ENCODE measurements at places on chromosomes 7 and 10.

- DNase-seq, result no peak
Measured at GRCh38 chr10:33067917-33068316, 109.9 kb upstream of the ITGB1 start.

DNA sequence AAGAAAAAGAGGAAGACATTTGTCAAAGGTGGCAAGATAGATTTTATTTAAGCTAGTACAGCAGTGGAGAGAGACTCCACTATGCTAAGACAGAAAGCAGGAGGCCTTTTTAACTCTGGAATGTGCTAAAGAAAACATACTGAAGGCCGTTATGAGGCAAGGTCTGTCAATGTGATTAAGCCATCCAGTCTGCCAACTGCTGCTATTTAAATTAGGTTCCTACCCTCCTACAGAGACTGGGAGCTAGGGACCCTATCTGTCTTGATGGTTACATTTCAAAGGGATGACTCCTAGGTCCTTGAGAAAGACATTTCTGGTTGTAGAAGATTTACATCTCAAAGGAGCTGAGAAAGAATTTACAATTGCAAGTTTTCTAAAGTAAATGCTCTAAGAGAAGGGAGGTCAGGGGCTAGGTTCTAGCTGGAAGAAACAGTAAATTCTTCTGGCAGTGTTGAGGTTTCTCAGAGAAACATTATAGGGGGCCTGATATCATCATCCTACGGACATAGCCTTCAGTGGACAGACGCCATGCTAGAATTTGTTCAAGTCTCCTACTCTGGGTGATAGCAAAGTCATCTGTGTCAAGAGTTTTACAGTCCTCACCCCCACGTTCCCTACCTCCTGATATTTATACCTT is 211.6 kb downstream of the PHF14 start:
- DNase-seq, result peak; percentile 88

DNA sequence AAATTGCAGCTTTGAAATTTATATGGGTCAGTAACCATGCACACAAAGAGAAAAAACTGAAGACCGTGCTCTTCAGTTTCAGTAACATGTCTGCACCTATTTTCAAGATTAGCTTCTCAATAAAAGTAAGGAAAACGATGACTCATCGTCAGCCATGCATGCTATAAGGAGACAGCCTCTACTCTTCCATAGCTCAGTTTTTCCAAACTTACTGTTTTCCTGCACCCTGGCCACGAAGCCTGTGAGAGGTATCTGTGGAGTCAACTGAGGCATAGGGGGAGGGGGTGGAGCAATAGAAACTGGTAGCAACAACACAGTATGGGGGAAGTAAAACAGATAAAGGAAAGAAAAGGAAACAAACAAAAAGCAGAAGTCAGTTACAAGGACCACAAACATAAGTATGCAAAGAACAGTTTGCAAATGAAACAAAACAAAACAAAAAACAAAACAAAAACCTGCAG is 58.0 kb downstream of the PDSS1 start:
- DNase-seq, result no peak

- DNase-seq, result no peak
Measured at GRCh38 chr7:111743244-111743847, 181.1 kb upstream of the IMMP2L start.

DNA sequence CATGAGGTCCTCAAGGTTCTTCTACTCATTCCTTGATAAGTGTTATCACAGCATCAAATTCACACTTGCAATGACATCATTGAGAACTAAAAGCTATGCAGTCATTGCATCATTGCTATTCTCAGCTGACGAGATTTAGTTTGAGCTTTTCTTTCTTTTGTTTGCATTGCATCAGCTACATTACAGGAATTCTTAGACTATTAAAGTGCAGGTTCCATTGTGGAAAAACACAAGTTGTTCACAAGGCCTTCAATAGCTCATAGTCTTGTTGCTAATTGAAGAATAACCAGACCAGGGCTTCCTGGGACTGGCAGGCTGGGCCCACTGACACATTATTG is 139.3 kb downstream of the CXCL12 start:
- no peak for DNase-seq

GRCh38 chr7:118286131-118286530 is 61.6 kb downstream of the ANKRD7 start:
- no peak for DNase-seq

GRCh38 chr10:113015201-113015600 is 65.2 kb downstream of the TCF7L2 start:
- DNase-seq, result no peak

DNA sequence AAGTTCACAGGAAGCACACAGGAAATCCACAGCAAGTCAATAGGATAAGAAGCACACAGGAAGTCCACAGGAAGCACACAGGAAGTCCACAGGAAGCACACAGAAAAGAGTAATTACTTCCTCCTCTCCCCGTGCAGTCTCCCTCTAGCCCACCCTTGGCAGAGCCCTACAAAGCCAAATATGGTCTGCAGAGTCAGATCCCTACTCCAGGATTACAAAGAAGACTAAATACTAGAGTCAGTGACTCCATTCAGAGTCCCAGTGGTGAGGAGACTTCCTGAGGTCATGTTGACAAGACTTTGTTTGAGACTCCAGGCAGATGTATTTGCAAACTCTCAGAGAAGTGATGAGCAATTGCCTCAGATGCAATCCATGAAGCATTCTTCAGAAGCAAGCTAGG is 398.6 kb upstream of the AUTS2 start:
- DNase-seq, result no peak

DNA sequence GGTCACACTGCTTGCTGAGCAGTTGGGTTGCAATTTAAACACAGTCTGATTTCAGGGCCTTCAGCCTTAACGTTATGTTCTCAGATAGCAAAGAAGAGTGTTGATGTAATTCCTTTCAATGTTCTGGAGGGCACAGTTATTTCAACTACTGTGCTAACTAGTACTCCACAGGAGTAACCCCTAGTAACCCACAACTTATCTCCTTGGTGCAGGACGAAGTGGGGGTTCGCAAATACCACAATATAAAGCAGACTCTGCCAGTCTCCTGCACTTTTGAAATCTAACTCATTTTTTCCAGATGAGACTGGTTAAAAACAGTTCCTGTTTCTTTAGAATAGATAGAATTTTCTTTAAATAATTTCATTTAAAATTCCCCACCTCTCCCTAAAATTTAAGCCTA is 47.1 kb upstream of the NCAPG2 start:
- DNase-seq, result no peak

GRCh38 chr10:58267713-58268453 is at the start of gene IPMK:
Gene IPMK, minus strand, starts transcription at chr10:58267894. Its CDS starts 283 bp downstream, at chr10:58267611.
- peak; percentile 55 for DNase-seq

DNA sequence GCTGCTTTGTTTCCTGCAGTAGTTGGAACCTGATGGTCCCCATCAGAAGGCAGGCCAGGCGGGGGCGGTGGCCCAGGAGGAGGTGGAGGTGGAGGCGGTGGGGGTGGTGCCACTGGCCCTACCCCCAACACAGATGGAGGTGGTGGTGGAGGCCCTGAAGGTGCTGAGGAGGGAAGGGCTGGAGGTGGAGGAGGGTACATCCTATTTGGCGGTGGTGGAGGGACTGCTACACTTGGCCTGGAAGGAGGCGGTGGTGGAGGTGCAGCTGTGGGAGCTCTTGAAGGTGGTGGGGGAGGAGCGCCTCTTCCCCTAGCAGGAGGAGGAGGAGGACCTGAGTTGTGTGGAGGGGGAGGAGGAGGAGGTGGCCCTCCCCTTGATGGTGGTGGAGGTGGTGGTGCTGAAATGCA is 36.8 kb downstream of the LMOD2 start:
- DNase-seq, result peak; percentile 54

DNA sequence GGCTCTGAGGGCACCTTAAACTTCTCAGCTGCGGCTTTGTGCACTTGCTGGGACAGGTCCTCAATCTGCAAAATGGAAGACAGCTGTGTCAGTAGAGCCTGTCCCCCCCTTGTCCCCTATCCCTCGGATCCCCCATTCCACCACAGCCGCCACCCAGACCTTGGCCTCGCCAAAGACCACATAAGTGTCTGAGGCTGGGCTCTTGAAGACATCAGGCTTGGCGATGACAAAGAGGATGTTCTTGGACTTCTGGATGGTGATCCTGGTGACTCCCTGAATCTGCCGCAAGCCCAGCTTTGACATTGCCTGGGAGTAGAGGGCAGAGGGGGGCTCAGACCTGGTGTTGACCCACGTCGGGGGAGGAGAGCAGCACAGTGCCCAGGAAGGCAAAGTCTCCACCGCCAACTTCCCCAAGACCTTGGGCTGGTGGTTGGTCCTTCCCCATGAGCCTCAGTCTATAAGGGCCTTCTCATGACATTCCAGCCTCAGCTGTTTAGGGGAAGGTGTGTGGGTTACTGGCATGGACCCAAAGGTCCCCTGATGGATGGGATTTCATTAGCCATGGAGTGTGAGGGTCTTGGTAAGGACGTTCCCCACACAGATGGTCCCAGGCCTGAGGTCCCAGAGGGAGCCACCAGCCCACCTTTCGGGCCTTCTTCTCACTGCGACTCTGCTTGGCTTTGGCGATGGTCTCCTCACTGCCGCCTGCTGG is 7.7 kb downstream of the NACAD start:
- no peak for DNase-seq

GRCh38 chr7:79199961-79200360 is 253.5 kb downstream of the MAGI2 start:
- DNase-seq, result no peak

- no peak for DNase-seq
Measured at GRCh38 chr7:1665549-1666316, 4.3 kb upstream of the ELFN1 start.

DNA sequence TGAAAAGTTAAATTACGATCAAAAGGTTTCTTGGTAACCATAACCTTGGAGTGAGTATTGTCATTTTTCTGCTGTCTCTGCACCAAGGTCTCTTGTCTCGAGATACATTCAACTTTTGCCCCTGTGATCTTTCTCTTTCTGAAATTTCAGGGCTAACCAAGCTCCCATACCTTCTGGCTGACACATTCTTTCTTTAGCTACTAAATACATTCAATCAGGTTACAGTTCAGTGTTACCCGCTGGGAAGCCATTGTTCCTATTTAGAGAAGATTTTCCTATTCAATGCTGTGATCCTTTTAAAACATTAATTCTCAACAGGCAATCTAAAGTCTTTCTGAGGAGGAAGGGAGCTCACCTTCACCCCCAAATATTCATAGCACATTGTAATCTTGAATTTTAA is 22.9 kb upstream of the DMTF1 start:
- DNase-seq, result no peak

DNA sequence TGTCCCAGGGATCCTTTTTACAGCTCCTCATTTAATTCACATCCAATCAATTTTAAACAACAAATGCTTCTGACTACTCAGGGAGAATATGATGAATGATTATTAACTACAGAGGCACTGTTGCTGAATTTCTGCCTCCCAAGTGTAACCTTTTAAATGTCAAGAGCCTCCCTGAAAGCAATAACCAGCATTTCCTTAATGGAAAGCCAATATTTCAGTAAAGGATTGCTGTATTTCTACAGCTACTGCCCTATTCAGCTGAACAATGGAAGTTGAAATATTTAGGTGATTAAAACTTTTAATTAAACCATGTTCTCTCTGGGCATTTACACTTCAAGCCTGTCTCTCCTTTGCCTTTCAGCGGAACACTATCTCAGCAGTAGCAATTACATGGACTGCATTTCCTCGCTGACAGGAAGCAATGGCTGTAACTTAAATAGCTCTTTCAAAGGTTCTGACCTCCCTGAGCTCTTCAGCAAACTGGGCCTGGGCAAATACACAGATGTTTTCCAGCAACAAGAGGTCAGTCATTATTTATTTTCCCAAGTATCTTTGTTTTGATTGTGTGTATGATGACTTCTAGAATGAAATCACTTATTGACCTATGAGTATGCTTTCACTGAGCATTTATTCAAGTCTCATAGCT is 304.7 kb downstream of the BICC1 start:
- no peak for DNase-seq

- peak; percentile 15 for DNase-seq
Measured at GRCh38 chr10:88415533-88416130, 167.5 kb downstream of the RNLS start.

- DNase-seq, result no peak
Measured at GRCh38 chr7:102326157-102326889, 29.9 kb downstream of the SPDYE6 start.
